ENCODE measurements at places on chromosomes 4 and X. TPM values are rescaled to one million over a fixed set of nuclear protein-coding genes. Genes with fewer than 3 reads are reported as not detected.

DNA sequence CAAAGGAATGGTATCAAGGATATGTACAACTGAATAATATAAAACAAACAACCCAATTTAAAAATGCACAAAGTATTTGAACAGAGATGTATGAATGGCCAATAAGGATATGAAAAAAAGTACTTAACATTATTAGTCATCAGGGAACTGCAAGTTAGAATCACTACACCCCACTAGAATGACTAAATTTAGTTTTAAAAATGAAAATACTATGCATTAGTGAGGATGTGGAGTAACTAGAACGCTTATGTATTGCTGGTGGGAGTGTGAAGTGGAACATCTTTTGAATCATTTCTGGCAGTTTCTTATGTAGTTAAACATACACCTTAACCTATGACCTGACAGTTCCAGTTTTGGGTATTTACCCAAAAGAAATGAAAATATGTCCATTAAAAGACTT lies 13.0 kb upstream of the SLC16A2 start:
- no peak for DNase-seq

GRCh38 chr4:2095236-2096072 lies 36.3 kb downstream of the NAT8L start:
- no peak for DNase-seq

- no peak for DNase-seq
These were observed 24.4 kb upstream of the SLC25A43 start for GRCh38 chrX:119374736-119375135.

GRCh38 chrX:65758505-65758904 lies 91.1 kb downstream of the MSN start:
- no peak for DNase-seq

GRCh38 chrX:143206966-143207365 lies 181.2 kb downstream of the SPANXN4 start:
- no peak for DNase-seq

- DNase-seq: no peak
These were observed 52.5 kb downstream of the BANK1 start for GRCh38 chr4:101843054-101843453.

DNA sequence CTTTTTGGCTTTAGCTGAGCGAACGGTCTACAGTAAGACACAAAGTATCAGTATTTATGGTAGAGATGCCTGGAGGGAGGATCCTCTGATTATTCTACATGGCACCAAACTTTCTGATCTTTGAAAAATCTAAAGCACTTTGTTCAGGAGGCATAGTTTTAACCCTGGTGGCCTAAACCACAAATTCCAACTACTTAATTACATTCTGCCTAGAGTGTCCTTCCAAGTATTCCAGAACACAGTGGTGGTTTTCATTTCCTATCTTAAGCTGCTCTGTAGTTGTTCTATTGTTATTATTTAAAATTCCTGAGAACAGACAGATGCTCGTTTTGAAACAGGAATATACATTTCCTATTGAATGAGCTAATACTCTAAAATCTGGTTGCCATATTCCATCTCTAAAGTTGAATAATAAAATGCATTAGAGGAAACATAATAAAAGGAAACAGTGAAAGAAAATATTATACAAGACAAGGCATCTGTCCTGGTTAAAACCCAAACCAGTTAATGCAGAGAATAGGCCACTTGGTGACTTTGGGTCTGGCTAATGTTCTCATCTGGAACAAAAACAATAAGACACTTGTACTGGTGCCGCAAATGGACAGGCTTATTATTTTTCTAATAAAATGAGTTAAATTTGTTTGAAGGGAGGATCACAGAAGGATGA lies 657.4 kb downstream of the SPRY1 start:
- DNase-seq: no peak

DNA sequence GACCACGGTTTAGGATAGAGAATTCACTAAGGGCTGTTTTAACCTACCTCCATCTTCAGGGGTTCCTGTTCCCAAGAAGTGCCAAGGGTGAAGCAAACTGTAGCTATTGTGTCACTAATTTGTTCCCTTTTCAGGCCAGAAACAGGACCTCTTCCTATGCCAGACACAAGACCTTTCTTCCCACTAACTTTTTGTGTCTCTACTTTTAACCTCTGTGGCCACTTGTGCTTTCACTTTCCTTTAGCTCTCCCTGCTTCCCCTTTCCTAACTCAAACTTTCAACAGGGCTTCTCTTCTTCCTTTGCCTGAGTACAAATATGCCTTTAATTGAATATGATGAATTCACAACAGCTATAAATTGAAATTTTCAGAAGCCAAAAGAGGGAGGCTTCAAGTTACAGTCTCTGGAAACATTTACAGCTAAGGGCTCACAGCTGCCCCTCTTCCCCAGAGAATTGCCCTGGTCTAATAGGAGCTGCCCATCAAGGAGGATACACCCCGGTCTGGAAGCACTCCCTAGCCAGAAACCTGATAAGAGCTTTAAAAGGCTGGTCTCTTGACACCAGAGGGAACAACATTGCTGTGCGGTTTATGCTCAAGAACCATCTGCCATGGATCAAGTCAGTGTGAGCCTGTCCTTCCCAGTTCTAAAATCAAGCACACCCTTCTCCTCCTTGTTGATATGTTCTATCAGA lies 61.7 kb upstream of the PLS3 start:
- DNase-seq: no peak

DNA sequence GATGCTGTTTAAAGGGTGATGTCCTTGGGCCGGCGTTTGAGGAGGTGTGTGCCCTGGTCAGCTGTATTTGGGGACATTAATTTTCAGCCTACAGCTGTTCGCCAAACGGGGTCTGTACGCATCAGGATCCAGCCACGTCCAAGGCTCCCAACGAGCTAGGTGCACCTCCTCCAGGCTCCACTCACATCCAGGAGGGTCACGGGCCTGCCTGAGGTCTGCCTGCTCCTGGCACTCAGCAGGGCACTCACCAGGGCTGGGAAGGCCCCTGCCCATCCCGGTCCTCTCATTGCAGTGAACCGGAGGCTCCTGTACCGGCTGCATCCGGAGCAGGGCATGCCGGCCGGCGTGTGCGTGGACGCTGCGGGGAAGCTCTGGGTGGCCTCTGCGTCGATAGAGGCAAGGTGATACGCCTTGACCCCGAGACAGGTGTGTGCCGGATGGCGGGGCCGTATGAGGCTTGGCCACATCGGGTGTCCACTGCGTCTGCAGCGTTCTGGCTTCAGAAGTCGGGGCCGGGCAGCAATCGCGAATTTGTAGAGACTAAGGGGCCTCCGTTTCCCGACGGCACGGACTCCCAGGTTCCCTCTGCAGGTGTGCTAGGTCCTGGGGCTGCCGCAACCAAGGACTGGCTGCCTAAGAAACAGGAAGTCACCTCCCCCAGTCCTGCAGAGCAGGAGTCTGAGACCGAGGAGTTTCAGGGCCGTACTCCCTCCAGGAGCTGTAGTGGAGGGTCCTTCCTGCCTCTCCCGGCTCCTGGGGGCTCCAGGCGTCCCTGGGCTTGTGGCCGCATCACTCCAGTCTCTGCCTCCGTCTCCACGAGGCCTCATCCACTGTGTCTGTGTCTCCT lies 27.5 kb upstream of the PLCXD1 start:
- no peak for DNase-seq

DNA sequence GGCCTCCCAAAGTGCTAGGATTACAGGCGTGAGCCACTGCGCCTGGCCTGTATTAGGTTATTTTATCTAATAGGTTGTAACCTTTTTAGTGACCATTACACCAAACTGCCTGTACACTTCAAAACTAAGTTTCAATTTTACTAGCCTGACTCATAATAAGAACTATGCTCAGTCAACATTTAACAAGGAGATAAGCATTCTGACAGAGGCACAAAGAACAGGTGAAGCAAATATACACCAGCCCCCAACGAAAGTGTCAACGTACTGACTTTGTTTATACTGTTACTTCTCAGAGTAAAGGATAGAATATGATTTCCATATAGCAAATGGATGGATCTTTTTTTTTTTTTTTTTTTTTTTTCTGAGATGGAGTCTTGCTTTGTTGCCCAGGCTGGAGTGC lies 62.8 kb downstream of the SHISA3 start:
- no peak for DNase-seq

Gene CCDC120
- total RNA-seq: 1.6 TPM

Gene CITED1
- not detected for total RNA-seq

Gene ADAMTS3
- 0.60 TPM for total RNA-seq

Gene POU3F4
- total RNA-seq: not detected

Gene MAGEB10
- total RNA-seq: not detected

Gene CXorf49
- total RNA-seq: not detected

Gene MTMR8
- 0.44 TPM for total RNA-seq

Gene ARSJ
- total RNA-seq: 1.2 TPM

Data from left ventricle myocardium inferior (tissue), 1 donor.